ENCODE measurements at places on chromosomes 2 and 18.

GRCh38 chr18:35303610-35304009 lies 13.6 kb upstream of the ZSCAN30 start:
- no peak for DNase-seq

GRCh38 chr2:105396254-105397024 lies 2.4 kb downstream of the FHL2 start:
- DNase-seq = no peak

GRCh38 chr18:73614812-73615211 lies 532.8 kb downstream of the FBXO15 start:
- no peak for DNase-seq

DNA sequence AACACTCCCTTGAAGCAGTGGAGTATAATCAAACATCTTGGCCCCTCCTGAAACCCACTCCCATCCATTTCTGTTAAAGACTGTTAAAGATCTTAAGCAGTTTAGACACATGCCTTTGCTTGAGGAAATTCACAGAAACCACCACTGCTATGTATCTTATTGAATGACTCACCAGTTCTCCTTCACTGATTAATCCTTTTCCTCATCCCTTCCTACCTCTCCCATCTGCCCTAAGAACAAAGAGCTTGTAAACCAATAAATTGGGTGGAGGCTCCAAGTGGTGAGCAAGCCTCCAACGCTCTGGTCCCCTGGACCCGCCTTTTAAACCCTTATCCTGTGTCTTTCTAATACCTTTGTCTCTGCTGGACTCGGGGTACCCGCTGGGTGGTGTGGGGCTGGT lies 746.1 kb downstream of the LRP1B start:
- DNase-seq = no peak

GRCh38 chr18:56804395-56804794 lies 153.2 kb downstream of the WDR7 start:
- no peak for DNase-seq

GRCh38 chr18:10454681-10455557 lies 484 bp downstream of the APCDD1 start:
- no peak for DNase-seq

GRCh38 chr18:63185984-63186383 lies 133.6 kb downstream of the BCL2 start:
- DNase-seq = no peak

GRCh38 chr2:134949981-134950708 lies 31.5 kb downstream of the CCNT2 start:
- no peak for DNase-seq

DNA sequence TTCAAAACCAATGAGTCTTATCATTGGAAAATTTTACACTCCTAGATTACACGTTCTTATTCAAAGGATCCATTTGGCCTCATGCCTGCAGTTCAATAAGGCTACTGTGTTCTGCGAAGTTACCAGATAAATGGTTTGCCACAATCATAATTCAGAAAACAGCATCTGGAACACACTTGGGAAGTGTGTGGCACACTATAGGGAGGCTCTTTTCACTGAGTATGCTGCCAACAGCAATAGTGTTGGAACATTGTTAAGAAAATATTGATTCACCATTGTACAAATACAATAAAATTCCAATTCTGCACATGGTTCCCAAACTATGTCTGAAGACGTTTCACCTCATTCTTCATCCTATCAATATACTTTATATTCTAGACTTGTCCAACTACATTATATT lies 141.4 kb upstream of the DOK6 start:
- no peak for DNase-seq

- DNase-seq = no peak
These were observed 5.6 kb upstream of the WDFY1 start for GRCh38 chr2:223950448-223951347.

GRCh38 chr2:172965433-172966212 lies 110.0 kb upstream of the MAP3K20 start:
- no peak for DNase-seq

GRCh38 chr2:25664183-25664964 lies 9.0 kb downstream of the DTNB start:
- DNase-seq = peak; percentile 50

- no peak for DNase-seq
These were observed 115.6 kb downstream of the NETO1 start for GRCh38 chr18:72752220-72752619.

DNA sequence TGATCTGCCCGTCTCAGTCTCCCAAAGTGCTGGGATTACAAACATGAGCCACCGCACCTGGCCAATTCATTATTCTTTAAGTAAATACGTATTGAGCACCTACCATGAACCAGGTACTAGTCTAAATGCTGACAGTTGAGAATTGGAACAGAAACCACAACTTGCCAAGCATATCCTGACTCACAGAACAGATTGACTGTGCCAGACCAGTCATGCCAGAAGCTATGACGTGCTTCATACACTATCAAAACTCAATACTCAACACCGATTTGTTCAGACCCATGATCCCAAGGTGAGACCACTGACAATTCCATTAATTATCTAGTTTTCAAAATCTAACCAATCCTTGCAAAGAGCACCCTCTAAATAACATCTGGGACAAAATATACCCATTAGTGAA lies 148.6 kb downstream of the B3GNT2 start:
- no peak for DNase-seq
